ENCODE measurements at places on chromosomes 11 and 22. TPM values are rescaled to one million over a fixed set of nuclear protein-coding genes. Genes with fewer than 3 reads are reported as not detected.

The JHY gene
- 4.6 TPM for total RNA-seq

DNA sequence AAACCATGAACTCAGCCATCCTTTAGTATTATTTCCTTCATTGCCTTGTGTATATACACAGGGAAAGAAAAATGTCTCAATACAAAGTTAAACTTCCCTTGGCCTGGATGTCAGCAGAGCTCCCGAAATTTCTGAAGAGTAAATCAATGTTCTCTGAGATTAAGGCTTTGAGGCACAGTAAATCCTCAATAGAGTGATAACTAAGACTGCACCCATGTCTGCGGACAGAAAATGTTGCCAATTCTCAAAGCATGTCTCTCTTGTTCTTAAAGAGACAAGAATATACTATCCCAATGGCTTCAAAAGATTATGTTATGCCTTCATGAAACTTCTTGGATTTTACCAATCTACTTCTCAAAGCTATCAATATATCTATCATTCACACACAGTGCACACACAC is 1196.7 kb upstream of the TENM4 start:
- no peak for DNase-seq

- DNase-seq: no peak
Measured at GRCh38 chr11:12478743-12479142, 101.4 kb downstream of the PARVA start.

DNA sequence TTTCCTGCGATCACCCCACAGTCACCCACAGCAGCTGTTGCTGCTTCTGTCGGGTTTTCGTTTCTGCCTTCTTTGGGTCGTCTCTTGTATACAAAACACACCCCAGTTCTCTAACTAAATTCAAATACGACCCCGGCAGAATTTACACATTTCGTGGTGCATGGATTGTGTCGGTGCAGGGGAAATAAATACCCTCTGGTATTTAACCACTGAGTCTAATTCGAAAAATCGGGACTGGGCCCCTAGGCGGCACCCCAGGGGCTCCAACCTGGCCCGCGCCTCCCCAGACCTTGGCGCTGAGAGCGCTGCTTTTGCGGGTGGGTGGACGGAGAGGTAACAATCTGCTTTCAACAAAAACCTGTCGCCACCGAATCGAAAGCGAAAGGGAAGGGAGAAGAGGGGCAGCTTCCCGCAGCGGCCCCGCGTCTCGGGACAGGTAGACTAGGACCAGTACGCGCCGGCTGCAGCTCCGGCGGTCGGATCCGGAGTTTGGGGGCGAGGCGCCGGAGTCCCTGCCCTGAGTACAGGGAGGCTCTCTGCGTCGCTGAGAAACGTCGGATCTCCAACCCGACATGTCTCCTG is 4.4 kb downstream of the ALX4 start:
- no peak for DNase-seq

DNA sequence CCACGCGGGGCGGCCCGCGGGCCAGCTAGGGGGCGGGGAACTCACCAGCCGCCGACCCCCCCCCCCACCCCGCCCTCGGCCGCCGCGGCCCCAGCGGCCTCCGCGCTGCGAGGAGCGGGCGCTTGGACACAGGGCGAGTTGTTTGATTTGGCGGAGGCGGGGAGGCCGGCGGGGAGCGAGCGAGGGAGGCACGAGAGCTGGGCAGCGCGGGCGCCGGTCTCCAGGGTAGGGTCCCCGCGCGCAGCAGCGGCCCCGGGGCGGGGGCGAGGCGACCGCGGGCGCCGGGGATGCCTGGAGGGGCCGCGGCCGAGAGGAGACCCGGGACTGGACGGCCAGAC is 64.4 kb downstream of the NAV2 start:
- no peak for DNase-seq

- no peak for DNase-seq
Measured at GRCh38 chr11:96038046-96038445, 114.1 kb upstream of the MTMR2 start.
